ENCODE measurements at places on chromosomes 7 and 10. TPM values are rescaled to one million over a fixed set of nuclear protein-coding genes. Genes with fewer than 3 reads are reported as not detected.
A peak's percentile ranks its signal among the peaks of the same experiment; 100 is the strongest.

SERPINE1 gene
- 5.7 TPM for polyA plus RNA-seq

SLC39A12 gene
- not detected for polyA plus RNA-seq

TAS2R5 gene
- 2.5 TPM for polyA plus RNA-seq

MRC1 gene
- 13.7 TPM for polyA plus RNA-seq

SFTPA1 gene
- not detected for polyA plus RNA-seq

CLIP2 gene
- 22.3 TPM for polyA plus RNA-seq

TSC22D4 gene
- 61.5 TPM for polyA plus RNA-seq

BLOC1S2 gene
- 22.0 TPM for polyA plus RNA-seq

VAX1 gene
- not detected for polyA plus RNA-seq

CHRM2 gene
- polyA plus RNA-seq = 0.12 TPM

CDK1 gene
- 27.5 TPM for polyA plus RNA-seq

GRCh38 chr7:107643407-107643806 lies 17.2 kb upstream of the SLC26A4 start:
- no peak for DNase-seq

DNA sequence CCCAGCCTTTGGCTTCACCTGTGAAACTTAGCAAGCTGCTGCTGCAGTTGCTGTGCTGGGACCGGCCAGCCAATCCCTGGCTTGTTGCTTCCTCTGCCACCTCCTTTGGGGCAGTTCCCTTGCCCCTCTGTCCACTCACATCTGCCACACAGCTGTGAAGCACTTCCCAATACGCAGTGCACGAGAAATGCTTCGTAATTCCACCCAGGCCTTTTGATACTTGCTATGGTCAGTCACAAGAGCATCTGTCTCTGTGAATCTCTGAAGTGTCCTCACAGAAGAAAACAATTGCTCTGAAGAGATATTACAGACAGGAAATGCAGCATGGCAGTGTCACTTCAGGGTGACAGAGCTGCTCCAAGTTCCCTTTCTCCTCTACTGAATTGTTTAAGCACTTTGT lies 208.5 kb downstream of the PTEN start:
- no peak for DNase-seq

- DNase-seq = no peak
Observed at GRCh38 chr7:157757776-157758467, 421.1 kb downstream of the DNAJB6 start.

- peak; percentile 26 for DNase-seq
Observed at GRCh38 chr7:143229054-143229790, 7.4 kb downstream of the TAS2R40 start.

DNA sequence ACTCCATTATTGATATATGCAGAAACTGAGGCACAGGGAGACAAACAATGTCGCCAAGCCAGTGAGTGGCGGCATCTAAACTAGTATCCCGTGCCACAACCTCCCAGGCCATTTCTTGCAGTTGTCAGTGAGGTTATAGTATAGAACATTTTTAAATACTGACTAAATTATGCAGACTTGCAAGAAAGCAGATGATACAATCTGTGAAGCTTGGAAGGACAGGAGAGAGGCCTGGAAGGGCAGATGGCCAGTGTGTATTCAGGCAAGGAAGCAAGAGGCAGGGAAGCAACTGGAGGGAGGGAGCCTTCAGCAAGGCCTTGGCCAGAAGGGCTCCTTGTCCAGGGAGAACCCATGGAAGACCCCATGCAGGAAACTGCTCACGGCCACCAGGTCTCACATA lies 110.3 kb upstream of the APBB1IP start:
- DNase-seq = no peak

DNA sequence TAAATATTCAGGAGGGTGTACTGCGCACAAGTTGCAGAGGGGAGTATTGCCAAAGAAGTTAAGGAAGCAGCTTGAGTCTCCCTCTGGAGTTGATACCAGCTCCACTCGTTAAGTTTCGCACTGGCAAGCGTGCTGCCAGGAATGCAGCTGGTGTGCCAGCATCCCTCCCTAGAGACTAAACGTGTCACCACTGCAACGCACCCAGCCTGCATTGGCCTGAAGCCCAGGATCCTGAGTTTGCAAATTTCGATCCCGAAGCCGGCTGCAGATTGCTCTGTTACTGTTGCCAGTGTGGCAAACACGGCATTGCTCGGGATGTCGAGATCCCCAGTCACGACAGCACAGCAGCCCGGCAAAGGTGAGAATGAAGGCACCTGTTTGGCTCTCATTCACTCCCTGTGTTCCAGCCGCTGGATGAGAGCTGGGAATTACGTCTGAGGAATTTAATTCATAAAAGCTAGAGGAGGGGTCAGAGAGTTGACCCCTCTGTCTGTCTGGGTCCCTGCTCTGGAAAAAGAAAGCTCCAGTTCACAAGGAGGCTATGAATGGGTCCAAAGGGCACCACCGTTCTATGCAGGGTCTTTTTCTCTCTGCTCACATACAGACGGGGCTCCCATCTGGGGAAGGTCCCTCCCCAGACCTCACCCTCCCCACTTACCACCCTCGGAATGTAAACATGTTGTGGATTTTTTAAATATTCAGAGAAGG lies 61.0 kb downstream of the NRP1 start:
- peak; percentile 32 for DNase-seq

GRCh38 chr10:116796910-116797513 lies 52.3 kb upstream of the ENO4 start:
- peak; percentile 68 for DNase-seq

DNA sequence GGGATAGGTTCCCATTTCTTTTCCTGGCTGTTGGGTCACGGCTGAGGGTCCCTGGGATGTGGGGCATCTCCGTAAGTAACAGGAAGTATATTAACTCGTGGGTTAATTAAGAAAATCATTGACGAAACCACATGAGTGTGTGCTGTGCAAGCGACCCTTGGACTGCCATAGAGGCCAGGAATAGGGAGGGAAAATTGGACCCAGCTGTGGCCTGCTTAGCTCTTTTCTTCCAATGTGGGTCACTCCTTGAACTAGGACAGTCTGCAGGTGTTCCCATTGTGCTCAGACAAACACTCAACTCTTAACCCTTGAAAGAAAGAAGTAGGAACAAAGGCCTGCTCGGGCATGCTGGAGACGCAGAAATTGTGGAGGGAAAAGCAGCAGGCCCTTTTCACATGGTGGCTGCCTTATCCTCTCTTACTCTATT lies 25.6 kb upstream of the PLEKHA1 start:
- DNase-seq = no peak

- no peak for DNase-seq
Observed at GRCh38 chr7:105389889-105390288, 1.2 kb upstream of the SRPK2 start.

DNA sequence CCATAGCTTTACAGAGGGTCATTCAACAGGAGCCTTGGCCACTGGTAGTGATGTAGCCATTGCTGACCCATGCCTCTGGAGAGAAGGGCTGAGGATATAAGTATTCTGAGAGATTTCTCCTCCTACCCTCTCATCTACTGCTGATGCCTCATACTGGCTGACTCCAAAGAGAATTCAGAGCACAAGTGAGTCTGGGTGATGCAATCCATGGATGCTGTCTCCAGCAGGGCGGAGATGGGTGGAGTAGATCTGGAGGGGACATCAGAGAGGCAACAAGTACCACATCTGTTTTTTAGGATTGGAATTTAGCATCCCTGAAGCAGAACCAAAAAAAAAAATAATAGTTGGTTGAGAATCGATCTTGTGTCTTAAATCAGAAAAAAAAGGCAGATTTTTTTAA lies 705.7 kb upstream of the CELF2 start:
- no peak for DNase-seq

- no peak for DNase-seq
Observed at GRCh38 chr7:45576249-45576929, 2.2 kb downstream of the ADCY1 start.

GRCh38 chr10:68171539-68172080 lies 60.3 kb downstream of the ATOH7 start:
- DNase-seq = no peak

DNA sequence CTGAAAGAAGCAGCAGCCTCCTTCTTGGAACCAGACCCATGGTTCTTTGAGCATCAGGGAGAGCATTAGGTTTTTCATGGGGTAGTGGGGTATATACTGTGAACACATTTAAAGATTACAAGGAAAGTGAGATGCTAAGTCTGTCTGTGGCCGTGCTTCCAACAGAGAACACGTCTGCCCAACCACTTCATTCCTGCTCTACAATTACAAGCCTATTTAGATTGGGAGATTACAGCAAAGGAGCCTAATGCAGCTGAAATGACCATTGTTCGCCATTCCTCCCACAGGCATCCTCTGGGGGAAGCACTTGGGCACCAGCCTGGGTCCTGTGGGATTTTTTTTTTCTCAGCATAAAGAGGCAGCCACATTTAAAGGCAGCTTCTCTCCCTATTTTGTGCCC lies 536.4 kb downstream of the XPNPEP1 start:
- DNase-seq = no peak

GRCh38 chr7:84981055-84981976 lies 205.5 kb downstream of the SEMA3D start:
- no peak for DNase-seq

DNA sequence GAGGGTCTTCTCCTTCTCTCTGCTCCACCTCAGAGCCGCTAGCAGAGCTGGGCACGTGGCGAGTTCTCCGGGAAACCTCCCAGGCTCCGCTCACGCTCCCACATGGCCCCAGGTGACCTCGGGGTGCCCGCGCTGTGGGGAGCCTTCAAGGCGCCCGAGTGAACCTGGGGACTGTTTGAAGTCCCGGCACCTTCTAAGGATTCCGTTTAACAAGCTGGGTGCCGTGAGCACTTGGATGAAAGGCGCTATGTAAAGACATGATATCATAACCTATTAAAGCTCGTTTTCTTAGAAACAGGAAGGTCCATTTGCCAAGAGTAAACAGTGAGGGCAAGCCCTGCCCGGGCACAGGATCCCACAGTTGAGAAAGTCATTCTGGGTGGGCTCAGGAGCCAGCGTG lies 15.8 kb upstream of the MYL10 start:
- DNase-seq = no peak

DNA sequence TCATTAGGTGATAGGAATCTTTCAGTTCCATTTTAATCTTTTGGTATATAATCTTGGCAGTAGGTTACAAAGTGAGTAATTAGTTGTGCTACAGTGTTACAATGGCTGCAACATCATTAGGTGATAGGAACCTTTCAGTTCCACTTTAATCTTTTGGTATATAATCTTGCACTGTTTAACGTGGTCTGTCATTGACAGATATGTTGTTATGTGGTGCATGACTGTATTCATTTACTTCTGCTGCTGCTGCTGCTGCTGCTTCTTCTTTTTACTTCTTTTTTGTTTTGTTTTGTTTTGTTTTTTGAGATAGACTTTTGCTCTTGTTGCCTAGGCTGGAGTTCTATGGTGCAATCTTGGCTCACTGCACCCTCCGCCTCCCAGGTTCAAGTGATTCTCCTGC lies 28.6 kb downstream of the ST7 start:
- no peak for DNase-seq

DNA sequence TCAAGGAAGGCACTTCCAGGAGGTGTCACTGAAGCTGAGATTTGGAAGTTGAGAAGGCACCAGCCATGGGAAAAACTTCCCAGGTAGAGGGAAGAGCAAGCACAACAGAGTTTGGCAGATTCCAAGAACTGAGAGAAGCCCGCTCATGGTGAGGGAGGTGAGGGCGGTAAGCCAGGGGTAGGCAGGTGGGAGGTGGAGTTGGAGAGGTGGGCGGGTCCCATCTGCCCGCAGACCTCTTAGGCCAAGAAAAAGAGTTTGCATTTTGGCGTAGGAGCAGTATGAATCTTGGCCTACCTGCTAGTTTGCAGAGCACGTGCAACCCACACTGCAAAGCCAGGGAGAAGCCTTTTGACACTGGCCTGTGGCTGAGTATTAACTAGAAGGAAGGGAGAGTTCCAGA lies 18.8 kb downstream of the FRMPD2 start:
- no peak for DNase-seq

GRCh38 chr10:11381023-11381422 lies 230.4 kb downstream of the USP6NL start:
- DNase-seq = no peak

GRCh38 chr10:36188461-36188860 lies 546.4 kb upstream of the FZD8 start:
- no peak for DNase-seq

DNA sequence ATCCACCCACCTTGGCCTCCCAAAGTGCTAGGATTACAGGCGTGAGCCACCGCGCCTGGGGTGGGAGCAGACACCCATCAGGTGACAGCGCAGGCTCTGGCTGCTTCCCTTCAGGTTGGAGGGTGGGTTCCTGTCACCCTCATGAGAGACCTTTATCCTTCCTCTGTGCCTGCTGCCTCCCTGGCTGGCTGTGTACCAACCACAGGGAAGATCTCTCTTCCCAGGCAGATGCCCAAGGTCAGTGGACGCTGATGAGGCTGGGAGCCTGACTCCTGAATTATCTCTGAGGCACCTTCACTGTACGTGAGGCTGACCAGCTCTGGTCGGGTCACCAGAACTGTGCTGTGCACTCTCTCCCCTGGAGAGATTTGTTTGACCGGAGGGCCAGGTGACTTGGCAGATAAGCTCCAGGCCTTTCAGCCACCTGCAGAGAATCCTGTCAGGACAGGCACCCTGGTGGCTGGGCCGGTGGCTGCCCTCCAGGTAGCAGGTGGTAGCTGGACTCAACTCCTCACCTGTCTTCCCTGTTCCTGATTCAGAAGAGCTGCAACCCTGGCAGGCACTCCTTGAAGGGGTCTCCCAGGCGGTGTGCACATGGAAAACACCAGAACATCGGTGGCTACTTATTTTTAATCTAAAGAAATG lies 251.9 kb downstream of the GLRX3 start:
- DNase-seq = no peak

DNA sequence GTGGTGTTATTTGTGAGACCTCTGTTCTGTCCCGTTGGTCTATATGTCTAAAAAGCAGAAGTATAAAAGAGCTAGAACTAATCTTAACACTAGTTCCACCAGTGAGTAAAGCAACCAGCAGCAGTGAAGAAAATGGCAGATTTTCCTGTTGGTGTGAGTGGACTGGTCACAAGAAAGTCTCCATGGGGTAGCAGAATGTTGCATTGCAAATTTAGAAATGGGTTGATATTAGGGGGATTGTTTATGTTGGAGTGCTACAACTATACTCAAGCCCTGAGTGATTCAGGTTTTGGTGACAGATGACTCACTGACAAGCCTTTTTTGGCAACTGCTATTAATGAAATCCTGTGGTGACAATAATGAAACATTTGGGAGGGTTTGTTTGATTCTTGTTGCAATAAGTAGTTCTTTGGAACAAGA lies 5.6 kb downstream of the AVL9 start:
- no peak for DNase-seq

GRCh38 chr10:89362929-89363328 lies 14.9 kb upstream of the IFIT1B start:
- DNase-seq = no peak

- peak; percentile 17 for DNase-seq
Observed at GRCh38 chr7:127844707-127845331, 186.4 kb downstream of the LRRC4 start.

- DNase-seq = no peak
Observed at GRCh38 chr7:111697771-111698170, 135.5 kb upstream of the IMMP2L start.

DNA sequence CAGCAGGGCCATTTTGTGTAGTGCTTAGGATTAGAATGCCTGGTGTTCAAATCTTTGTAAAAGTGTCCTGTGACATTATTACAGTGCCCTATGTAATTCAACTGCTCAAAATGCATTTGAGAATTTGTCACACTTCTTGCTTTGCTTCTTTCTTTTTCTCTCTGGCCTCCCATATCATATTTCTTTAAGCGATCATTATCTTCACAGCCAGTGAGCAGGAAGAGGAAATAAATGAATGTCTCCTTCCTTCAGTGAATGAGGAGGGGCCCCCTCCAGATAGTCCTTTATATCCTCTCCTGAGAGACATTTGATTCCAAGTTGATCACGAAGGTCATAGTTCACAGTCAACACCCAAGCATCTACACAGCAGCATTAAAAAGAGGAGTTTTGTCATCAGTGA lies 425.1 kb upstream of the NPVF start:
- DNase-seq = no peak
